Suppressor macrophage treated with lipopolysaccharide for 1 hour (primary cell): ENCODE measurements at places on chromosomes 2 and 18.

DNA sequence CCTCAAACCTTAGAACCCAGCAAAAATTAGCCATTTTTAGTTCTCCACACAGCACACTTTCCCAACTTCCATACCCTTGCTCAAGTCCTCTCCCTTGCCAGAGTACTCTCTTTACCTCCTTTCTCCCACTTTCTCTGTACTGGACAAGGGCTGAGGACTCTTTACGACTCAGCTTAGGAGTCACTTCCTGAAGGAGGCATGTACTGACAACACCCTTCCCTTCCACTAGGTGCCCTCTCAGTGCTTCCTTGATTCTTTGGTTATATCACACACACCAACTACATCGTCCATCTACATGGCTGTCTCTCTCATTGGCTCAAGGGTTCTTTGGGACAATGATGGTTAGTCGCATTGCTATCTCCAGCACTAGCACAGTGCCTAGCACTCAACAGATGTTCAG is 5.2 kb upstream of the C18orf63 start:
- DNase-seq: peak; percentile 34

DNA sequence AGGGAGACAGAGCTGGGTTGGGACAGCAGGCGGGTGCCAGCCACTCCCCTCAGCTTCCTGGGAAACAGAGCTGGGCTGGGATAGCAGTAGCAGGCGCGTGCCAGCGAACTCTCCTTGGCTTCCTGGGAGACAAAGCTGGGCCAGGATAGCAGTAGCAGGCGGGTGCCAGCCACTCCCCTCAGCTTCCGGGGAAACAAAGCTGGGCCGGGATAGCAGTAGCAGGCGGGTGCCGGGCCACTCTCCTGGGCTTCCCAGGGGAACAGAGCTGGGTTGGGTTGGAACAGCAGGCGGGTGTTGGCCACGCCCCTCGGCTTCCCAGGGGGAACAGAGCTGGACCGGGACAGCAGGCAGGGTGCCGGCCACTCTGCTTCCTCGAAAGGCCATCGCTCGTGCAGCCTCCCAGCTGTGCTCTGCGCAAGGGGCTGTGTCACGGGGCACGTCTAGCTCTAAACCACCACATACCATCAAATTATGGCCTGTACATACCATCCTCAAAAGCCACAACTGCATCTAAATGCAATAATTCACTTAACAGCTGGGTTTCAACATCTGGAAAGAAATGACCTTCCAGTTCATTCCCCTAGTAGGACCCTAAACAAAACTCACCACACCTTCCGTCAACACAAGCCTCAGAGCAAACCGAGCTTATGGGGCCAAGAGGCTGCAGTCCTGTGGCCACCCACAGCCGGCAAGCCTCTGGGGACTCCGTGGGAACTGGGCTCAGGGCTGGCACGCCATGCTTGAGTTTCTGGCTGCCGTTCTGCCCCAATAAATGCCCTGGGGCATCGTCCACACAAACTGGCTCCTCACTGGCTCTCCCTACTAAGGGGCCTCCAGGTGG is 228.3 kb downstream of the TWIST2 start:
- DNase-seq: no peak

GRCh38 chr2:98091738-98092137 is 4.8 kb downstream of the VWA3B start:
- DNase-seq: peak; percentile 55

GRCh38 chr2:102922321-102922720 is 160.5 kb downstream of the TMEM182 start:
- DNase-seq: no peak

- DNase-seq: peak; percentile 35
Observed at GRCh38 chr2:100321866-100322820, at the start of gene LONRF2. Gene LONRF2, minus strand, starts transcription at chr2:100322501. Its CDS starts 408 bp downstream, at chr2:100322093.
